ENCODE measurements at places on chromosomes 1 and 21. TPM values are rescaled to one million over a fixed set of nuclear protein-coding genes. Genes with fewer than 3 reads are reported as not detected.

Gene GPX7
- total RNA-seq: 3.5 TPM

Gene TACSTD2
- total RNA-seq: not detected

Gene PTCH2
- 20.3 TPM for total RNA-seq

Gene SLC1A7
- total RNA-seq: not detected

Gene CYP4A22
- 0.17 TPM for total RNA-seq

DNA sequence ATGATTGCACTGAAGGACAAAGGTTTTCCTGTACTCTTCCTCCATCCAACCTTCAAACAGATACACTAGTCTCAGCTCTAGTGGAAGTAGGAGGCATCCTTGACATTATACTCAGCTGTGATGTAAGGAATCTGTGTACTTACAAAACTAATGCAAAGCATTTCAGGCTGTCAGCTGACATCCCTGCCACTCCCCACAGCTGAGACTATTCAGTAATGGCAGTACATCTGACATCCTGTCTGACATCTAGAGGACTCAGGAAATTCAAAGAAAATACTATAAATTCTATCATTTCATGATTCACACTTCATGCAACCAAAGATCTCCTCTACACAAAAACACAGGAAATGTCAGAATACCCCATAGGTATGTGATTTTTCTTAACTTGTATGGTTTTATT is 325.8 kb downstream of the SMYD3 start:
- peak overlapping the region; percentile 88 for H3K27ac ChIP-seq
- H3K36me3 ChIP-seq: no peaks in the 10 kb centered on the region
- no peak for DNase-seq
- H3K4me3 ChIP-seq: peak overlapping the region; percentile 53
- peaks cover 61% of the 10 kb centered on the region for H3K4me1 ChIP-seq

- H3K36me3 ChIP-seq: no peaks in the 10 kb centered on the region
- no peaks in the 10 kb centered on the region for H3K27me3 ChIP-seq
- H3K27ac ChIP-seq: no peak overlapping the region
- no peak for DNase-seq
- no peaks in the 10 kb centered on the region for H3K4me1 ChIP-seq
- no peak overlapping the region for H3K4me3 ChIP-seq
Observed at GRCh38 chr1:89098857-89099256, 27.1 kb downstream of the GBP2 start.

- no peak overlapping the region for H3K27ac ChIP-seq
- no peak overlapping the region for H3K4me3 ChIP-seq
- H3K27me3 ChIP-seq: no peaks in the 10 kb centered on the region
- no peaks in the 10 kb centered on the region for H3K36me3 ChIP-seq
Observed at GRCh38 chr1:100415498-100415778, 63.1 kb downstream of the CDC14A start.

- H3K4me1 ChIP-seq: no peaks in the 10 kb centered on the region
- H3K27me3 ChIP-seq: peaks cover 6% of the 10 kb centered on the region
- H3K36me3 ChIP-seq: peaks cover 5% of the 10 kb centered on the region
- no peak for DNase-seq
- no peak overlapping the region for H3K4me3 ChIP-seq
Observed at GRCh38 chr1:223229756-223230155, 86.7 kb upstream of the TLR5 start.

- peaks cover 24% of the 10 kb centered on the region for H3K4me1 ChIP-seq
- no peaks in the 10 kb centered on the region for H3K36me3 ChIP-seq
- no peak overlapping the region for H3K27ac ChIP-seq
- H3K4me3 ChIP-seq: no peak overlapping the region
- DNase-seq: no peak
- no peaks in the 10 kb centered on the region for H3K27me3 ChIP-seq
Observed at GRCh38 chr1:211490821-211491415, 1.0 kb downstream of the RD3 start.

GRCh38 chr21:37402251-37402867 is 35.8 kb downstream of the DYRK1A start:
- peaks cover 36% of the 10 kb centered on the region for H3K4me1 ChIP-seq
- no peak for DNase-seq
- H3K27ac ChIP-seq: no peak overlapping the region
- peaks cover 6% of the 10 kb centered on the region for H3K27me3 ChIP-seq
- H3K4me3 ChIP-seq: no peak overlapping the region
- H3K36me3 ChIP-seq: peaks cover 13% of the 10 kb centered on the region

Measured in glutamatergic neuron (in vitro differentiated cells).